ENCODE measurements at places on chromosomes 7 and 10. TPM values are rescaled to one million over a fixed set of nuclear protein-coding genes. Genes with fewer than 3 reads are reported as not detected.

DNA sequence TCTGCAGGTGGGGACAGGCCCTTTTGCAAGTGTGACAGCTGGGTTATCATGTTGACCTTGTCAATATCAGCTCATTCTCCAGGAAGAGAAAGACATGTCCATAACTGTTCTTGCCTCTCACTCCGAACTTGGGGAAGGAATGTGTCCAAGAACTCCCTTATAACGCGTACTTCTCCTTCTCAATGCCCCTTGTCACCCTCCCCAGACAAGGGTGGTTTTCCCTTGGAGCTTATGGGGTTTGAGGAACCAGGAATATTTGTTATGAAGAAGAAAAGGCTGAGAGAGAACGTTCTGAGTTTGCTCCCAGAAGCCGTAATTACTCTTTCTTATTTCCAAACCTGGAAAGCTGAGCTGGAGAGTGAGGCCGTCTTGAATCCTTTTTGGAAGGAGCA is 77.4 kb downstream of the MKI67 start:
- no peak for DNase-seq

GRCh38 chr10:16242859-16243613 is 193.8 kb upstream of the PTER start:
- DNase-seq, result no peak

DNA sequence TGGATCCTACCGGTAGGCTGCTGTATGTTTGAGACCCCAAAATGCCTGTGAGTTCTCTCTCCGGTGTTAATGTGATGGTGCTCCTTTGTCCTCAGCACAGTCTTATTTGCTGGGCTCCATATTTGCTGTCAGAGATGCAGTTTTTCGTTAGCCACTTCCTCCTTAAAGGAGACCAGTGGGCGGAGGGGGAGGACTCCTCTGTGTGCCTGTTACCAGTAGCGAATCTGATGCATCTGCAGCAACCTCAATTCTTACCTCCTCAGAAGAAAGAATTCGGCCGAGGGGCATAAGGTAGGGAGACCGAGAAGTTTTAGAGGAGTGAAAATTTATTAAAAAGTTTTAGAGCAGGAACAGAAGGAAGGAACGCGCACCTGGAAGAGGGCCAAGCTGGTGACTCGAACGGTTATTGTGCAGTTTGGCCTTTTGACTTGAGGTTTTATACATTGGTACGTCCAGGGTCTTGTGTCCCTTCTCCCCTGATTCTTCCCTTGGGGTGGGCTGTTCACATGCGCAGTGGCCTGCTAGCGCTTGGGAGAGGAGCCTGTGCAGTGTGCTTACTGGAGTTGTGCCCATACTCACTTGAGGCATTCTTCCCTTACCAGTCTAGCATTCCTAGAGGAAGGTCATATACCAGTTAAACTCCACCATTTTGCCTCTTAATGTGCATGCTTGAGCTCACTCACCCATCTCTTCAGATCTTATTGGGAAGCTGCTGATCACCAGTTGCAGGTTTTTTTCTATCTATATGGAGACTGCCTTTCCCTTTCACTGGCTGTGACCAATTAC is 49.5 kb downstream of the GNAI1 start:
- no peak for DNase-seq

GRCh38 chr10:23013581-23014335 is 81.6 kb upstream of the MSRB2 start:
- no peak for DNase-seq

GRCh38 chr10:91800756-91801155 is 2.5 kb downstream of the TNKS2 start:
- DNase-seq, result no peak

DNA sequence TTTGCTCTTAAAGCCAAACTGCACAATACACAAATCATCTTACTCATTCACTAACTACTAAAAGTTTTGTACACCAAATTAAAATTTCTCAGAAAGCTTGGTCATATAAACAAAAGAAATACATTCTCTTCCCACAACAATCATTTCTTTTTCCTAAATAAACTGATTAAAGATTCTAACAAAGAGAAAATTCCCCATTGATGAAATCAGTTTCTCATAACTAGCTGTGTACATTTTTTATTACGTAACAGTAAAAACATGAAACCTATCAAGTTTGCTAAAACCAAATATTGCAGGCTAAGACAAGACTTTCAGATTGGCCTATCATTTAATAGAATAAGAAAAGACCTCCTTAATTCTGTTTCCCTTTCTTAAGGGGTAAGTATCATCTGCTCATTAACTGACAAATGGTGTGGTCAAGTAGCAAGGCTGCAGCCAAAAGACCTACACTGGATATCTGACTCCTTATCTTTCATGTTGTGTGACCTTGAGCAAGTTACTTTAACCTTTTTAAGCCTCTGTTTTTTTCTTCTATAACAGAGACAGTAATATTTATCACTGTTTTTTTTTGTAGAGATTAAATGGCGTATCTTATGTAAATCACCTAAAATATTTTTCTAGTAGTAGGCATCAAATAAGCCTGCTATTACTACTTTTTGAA is 22.4 kb downstream of the NAMPT start:
- no peak for DNase-seq

DNA sequence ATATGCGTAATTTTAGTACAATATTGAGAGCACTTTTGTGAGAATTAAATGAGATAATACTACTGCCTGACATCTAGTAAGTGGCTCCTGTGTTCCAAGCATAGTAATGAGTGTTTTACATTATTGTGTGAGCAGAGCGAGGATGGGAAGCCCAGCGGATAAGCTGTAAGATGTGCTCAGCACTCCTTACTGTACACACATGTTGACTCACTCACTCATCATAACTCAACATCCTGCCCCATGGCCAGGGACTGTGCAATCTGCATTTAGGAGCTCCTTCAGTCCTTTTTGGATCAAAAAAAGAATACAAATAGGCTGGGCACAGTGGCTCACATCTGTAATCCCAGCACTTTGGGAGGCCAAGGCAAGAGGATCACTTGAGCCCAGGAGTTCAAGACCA is 72.9 kb upstream of the NEBL start:
- no peak for DNase-seq

GRCh38 chr10:90403211-90404000 is 454.4 kb downstream of the HTR7 start:
- no peak for DNase-seq

DNA sequence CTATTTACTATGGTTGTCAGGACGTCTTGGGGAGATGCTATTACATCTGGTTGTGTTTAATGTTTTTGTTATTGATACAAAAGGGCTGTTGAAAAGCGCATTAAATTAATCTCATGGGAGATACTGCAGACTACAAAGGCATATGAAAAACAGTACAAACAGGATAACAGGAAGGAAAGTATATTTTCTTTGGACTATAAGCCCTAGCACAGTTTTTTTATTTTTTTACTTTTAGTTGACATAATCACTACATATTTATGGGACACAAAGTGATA is 341.3 kb downstream of the ARL4A start:
- DNase-seq, result no peak

DNA sequence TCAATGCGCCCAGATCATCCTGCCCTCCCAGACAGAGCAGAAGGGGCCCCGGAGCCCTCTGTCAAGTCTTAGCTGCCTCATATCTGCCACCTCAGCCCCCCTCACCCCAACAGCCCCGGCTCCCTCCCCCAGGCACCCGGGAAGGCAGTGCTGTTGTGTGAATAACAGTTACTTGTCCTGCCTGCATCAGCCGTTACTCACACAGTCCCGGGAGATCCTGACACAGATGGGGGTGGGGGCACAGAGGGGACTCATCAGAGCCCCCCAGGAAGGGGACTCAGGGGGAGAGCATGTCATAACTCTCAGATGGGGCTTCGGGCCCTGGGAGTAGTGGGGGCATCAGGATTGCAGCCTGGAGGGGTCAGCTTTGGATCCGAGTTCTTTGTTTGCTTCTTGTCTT is 12.4 kb upstream of the SERPINE1 start:
- DNase-seq, result no peak

- no peak for DNase-seq
Observed at GRCh38 chr7:130939321-130940095, 205.5 kb upstream of the KLF14 start.

- DNase-seq, result no peak
Observed at GRCh38 chr10:35898716-35899440, 256.8 kb upstream of the FZD8 start.

DNA sequence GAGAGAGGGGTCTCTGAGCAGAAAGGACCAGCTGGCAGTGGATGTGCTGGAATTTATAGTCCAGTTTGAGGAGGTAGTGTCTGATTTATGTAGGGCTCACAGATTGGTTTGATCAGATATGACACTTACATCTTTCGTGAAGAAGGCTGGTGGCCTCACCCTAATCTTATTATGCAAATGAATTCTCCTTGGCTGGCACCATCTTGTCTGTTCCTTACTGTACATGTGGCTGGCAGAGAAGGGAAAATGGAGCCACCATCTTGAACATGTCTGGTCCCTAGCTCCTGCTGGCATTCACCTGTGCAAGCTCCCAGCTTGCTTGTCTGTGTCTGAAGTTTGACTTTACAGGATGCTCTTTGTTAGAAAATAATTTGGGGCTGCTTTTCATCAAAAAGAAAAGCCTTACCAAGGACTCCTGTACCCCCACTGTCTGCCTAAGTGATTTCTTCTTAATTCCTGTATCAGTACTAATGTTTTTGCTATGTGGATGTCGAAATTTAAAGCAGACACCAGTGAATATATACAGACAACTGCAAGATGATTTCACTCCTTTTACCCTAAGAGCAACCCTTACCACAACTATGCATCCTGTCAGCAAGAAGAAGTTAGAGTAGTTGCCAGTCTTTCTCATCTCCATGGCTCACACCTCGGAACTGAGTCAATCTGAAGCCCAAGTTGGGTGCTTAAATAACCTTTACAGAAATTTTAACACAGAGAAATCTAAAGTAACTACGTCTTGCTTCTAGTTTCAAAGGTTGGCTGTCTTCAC is 322.0 kb upstream of the SEMA3D start:
- DNase-seq, result no peak

DNA sequence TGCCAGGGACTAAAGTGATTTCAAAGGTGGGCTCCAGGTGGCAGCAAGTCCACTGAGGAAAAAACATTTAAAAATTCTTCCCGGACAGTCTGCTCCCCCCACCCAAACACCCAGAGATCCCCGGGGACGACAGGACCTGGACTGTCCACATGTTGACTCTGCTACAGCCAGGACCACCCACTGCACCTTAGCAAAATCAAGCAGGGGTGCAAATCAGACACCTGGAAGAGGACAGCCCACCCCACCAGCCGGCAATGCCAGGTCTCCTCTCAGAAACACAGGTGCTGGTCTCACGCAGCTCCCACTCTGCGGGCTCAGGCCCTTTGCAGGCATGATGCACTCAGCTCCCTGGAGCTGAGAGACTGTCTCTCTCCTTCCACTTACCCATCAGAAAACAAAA is 251.9 kb downstream of the TNS3 start:
- DNase-seq, result no peak

DNA sequence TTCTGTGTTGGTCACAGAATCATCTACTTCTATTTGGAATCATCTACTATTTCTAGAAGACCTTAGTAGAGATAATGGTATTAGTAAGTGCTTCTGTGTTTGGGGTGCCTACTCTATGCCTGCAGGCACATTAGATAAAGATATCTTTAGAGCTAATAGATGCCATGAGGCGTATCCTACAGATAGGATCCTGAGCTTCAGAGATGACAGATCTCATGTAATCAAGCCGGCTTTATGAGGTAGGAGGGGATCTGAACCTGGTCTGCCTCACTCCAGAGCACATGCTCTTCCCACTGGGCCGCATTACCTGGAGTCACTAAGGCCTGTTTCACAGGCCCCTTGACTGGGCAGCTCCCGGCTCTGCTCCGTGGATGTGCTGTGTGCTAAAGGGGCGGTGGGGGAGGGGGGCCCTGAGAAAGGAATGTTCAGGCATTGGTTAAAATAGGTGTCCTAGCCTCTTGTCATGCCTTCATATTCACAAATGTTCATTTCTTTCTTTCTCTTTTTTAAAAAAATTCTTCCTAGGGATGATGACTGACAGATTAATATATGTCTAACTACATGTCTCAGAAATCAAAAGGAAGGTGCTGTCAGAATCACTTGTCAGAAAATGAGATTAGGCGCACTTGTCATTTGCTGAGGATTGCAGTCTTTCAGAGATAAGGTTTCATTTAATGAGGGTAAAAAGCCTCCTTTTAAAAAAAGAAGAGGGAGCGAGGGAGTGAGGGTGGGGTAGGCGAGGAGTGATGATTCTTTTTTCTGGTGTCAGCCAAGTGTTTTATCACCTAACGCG is 458.0 kb upstream of the GALNT17 start:
- no peak for DNase-seq

- no peak for DNase-seq
Observed at GRCh38 chr10:22666287-22667092, 47.9 kb downstream of the PIP4K2A start.

DNA sequence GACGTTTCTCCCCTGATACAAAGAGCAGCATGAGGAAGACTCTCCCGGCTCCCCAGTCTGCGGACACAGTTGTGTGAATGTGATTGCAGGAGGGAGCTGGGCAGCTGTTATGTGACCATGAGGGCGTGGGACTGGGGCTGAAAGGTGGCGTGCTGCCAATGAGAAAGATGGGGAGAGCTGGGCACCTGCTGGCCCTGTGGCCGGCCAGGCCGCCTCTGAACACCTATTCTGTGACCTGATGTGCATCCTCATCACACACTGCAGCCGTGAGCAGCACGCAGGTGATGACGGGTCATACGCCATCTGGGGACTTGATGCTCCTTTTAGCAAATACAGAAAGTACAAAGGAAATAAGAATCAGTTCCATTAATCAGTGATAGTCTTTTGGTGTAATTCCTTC is 86.9 kb downstream of the MGMT start:
- no peak for DNase-seq

DNA sequence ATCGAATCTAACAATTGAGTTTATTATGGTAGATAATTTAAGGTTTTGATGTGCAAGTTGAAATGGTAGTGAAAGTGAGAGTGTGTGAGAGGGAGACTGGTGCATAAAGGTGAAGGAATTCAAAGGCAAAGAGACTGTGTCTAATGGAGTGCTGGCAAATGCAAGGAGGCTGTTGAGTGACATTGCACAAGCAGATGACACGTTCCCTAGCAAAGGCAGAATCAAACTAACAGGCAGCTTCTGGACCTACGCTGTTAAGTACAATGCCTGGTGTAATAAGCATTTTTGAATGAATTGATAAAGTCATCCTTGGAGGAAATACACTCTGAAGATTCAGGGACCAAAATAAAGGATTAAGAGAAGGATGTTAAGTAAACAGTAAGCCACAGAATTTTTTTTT is 11.7 kb upstream of the GPR141 start:
- DNase-seq, result no peak

- no peak for DNase-seq
Observed at GRCh38 chr10:10542477-10542876, 475.2 kb upstream of the CELF2 start.

The GPR26 gene
- not detected for polyA plus RNA-seq

The GSTO2 gene
- 34.1 TPM for polyA plus RNA-seq

The PHKG1 gene
- polyA plus RNA-seq, result 1.3 TPM

The ATAD1 gene
- polyA plus RNA-seq, result 67.9 TPM

The UTF1 gene
- not detected for polyA plus RNA-seq

The NAT16 gene
- polyA plus RNA-seq, result 0.13 TPM

The FRAT1 gene
- 3.5 TPM for polyA plus RNA-seq

The NME8 gene
- not detected for polyA plus RNA-seq

The OGDHL gene
- polyA plus RNA-seq, result 38.0 TPM

The TMEM184A gene
- 6.0 TPM for polyA plus RNA-seq

The KCNIP2 gene
- polyA plus RNA-seq, result 3.6 TPM

The SPDYE9 gene
- polyA plus RNA-seq, result 0.97 TPM

The GDF2 gene
- polyA plus RNA-seq, result not detected

The GNGT1 gene
- 0.11 TPM for polyA plus RNA-seq

The ACSL5 gene
- 6.4 TPM for polyA plus RNA-seq

All from right renal pelvis (tissue), 4 donors.